ENCODE measurements at places on chromosomes 11 and 22.

- no peak for DNase-seq
These were observed 3.2 kb upstream of the MRPL23 start for GRCh38 chr11:1943977-1944376.

DNA sequence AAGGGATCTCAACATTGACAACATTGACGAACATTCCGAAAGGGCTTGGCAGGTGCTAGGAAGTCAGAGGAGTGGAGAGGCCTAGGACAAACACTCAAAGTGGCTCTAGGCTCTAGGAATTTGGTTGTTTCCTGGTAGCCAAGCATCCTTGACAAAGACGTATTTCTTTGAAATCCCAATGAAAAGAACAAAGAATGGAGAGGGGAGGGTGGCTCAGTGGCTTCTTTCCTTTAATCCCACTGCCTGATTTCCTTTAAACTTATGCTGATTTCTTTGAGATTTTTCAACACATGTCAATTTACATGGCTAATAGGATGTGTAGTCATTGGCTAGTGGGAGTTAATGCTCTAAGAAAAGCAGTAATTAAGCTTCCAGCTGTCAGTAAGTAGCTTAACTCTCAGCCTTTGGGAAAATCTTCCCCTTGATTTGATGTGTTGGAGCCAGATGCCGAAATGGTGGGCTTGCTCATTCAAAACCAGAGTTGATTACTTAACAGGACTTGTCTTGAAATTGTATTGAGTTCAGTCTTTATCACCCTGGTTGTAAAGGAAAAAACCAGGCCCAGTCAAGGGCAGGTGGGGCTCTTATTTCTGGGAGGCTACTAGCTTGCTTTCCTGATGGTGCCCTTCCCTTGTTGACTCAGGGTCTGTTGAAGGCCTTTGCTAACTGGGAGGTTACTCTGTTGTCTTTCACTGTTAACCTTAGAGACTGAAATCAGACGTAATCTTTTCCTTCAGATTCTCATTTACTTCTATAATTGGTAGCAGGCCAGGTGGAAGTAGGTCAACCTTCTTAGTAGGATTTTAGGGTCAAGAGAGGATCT is 44.6 kb upstream of the SORL1-AS1 start:
- no peak for DNase-seq

DNA sequence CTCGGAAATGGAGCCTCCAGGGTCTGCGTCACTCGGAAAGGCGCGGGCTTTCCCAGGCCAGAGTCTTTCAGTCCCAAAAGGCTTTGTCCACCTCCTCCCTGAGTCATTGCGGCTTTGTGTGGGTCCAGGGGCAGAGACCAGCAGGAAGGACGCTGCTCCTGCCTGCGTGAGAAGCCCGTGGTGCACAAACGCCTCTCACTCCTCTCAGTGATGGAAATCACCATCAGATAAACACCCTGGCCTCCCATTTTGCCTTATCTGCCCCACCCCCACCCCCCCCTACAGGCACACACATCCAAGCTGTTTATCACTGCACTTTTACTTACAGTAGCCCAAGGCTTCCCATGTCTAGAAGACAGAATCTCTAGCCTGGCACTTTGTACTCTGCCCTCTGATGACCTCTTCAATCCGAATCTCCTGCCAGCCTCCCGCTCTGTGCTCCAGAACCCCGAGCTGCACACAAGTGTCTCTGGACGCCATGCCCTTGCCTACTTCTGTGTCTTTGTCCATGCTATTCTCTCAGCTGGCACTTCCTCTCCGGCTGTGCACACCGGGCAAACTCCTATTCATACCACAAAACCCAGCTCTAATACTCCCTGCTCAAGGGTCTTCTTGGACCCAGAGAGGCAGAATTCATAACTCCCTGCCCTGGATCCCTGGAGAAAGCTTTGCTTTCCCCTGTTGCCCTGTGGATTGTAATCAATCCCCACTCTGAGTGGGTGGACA is 954.6 kb downstream of the TBC1D22A start:
- DNase-seq = no peak

DNA sequence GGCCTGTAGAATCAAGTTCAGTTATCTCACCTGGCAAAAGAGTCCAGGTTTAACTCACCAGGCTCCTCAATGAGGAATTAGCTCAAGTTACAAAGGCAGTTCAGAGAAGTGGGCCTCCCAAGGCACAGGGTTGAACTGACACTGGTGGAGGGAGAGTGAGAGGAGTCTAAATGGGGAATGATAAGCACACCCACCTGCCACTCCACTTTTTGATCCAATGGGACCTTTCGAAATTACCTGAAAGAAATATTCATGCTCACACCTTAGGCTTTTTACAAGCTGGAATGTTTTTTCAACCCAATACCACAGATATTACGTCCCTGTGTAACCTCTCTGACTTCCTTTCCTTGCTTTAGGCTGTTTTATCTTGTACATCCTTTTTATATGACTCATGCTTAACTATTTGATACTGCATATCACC is 642.7 kb upstream of the TENM4 start:
- no peak for DNase-seq

GRCh38 chr22:22691716-22692701 is 47.6 kb downstream of the GGTLC2 start:
- peak; percentile 87 for DNase-seq

DNA sequence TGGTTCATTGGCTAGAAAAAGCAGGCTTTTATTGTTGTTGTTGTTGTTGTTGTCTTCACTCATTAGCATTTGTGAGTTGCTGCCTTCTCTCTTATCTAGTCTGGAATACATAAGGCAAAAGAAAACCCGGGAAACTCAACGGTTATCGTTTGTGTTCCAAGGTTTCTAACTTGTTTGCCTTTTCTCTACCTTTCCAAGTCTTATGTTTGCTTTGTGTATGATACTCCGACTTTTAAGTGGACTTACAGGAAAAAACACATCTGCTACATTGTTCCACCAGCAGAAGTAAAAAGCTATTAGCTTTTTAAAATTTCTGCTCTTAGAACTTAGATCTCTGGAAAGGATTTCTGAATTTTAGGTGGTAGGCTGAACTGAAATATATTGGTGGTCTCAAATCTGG is 27.0 kb upstream of the HIKESHI start:
- DNase-seq = no peak

- no peak for DNase-seq
These were observed 987.6 kb downstream of the NTM start for GRCh38 chr11:132357811-132358572.

- peak; percentile 43 for DNase-seq
These were observed 82.1 kb downstream of the KCNQ1 start for GRCh38 chr11:2526808-2527381.

GRCh38 chr11:103947546-103947919 is 88.9 kb upstream of the DDI1 start:
- peak; percentile 18 for DNase-seq

- DNase-seq = peak; percentile 54
These were observed 5.8 kb upstream of the SLC5A1 start for GRCh38 chr22:32037236-32037635.

GRCh38 chr11:18347471-18348125 is 25.2 kb downstream of the GTF2H1 start:
- no peak for DNase-seq

GRCh38 chr11:108147150-108147549 is 25.8 kb downstream of the ACAT1 start:
- no peak for DNase-seq

- peak; percentile 25 for DNase-seq
These were observed 21.2 kb downstream of the PLAAT3 start for GRCh38 chr11:63592975-63593395.

- DNase-seq = no peak
These were observed 24.9 kb downstream of the FDX1 start for GRCh38 chr11:110454609-110455008.

DNA sequence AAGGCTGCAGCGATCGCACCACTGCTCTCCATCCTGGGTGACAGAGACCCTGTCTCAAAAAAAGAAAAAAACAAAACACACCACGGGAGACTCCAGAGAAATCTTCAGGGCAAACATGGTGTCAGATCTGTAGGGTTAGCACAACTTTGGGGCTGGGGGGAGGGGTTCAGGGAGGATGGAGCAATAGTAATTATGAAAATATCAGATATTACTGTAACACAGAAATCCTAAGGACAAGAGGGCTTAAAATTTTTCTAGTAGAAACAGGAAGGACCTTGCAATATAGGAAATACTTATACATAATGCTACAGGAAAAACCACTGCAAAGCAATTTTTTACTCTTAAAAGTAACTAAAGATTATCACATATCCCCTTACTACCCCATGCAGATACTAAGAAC is 13.8 kb downstream of the EIF4ENIF1 start:
- no peak for DNase-seq

GRCh38 chr11:82874646-82875523 is 25.3 kb downstream of the PRCP start:
- DNase-seq = no peak

GRCh38 chr11:118434123-118434552 is 2.2 kb upstream of the KMT2A start:
- no peak for DNase-seq

- DNase-seq = no peak
These were observed 455.4 kb downstream of the DLG2 start for GRCh38 chr11:85171648-85172257.

DNA sequence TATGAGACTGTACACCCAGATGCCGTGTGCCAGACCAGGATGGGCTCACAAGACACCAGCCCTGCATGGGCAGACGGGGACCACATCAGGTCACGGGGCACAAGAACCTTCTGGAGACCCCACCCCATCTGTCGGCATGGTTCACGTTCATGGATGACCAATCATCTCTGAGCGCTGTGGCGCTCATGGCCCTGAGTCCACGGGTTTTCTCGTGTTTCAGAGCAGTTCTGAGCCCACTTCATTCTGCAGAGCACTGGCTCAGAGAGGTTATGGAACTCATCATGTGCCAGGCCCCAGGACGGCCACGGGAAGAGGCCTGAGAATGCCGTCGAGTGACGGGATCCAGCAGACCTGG is 63.0 kb upstream of the PPARA start:
- DNase-seq = no peak

GRCh38 chr11:9052316-9052715 is 39.1 kb downstream of the SCUBE2 start:
- DNase-seq = no peak

DNA sequence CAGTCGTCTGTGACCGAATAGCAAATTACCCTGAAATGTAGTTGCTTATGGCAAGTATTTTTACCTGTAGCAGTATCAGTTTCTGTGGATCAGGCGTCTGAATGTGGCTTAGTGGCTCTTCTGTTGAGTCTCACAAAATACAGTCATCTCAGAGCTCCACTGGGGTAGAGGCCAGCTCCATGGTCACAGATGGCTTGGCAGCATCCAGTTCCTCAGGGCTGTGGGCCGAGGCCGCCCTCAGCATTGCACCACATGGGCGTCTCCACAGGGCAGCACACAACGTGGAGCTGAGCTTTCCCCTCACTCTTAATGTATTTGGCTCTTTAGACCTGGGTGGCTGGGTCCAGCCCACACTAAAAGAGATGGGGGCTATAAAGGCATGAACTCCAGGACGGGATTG is 57.8 kb downstream of the SBF1 start:
- DNase-seq = no peak

GRCh38 chr11:14751975-14752407 is 108.4 kb downstream of the PDE3B start:
- DNase-seq = no peak

DNA sequence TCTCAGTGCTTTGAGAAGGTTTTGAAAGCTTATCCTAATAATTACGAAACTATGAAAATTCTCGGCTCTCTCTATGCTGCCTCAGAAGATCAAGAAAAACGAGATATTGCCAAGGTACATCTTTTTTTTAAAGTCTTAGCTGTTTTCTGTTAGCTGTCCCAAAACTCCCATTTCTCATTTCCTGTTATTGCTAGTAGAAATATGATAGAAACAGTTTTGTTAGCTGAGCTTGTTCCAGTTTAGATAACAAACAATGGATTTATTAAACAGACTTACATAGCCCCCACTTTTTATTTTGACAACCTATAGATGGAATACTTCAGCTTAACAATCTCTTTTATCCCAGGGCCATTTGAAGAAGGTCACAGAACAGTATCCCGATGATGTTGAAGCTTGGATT is 12.7 kb downstream of the CTR9 start:
- no peak for DNase-seq

- DNase-seq = no peak
These were observed 27.9 kb upstream of the RIC3 start for GRCh38 chr11:8196749-8197148.

GRCh38 chr11:45169310-45170072 is 23.1 kb downstream of the PRDM11 start:
- DNase-seq = no peak

- no peak for DNase-seq
These were observed 19.8 kb downstream of the ARVCF start for GRCh38 chr22:19996694-19997384.

- DNase-seq = peak; percentile 17
These were observed 1.4 kb downstream of the SGSM1 start for GRCh38 chr22:24807284-24807950.

DNA sequence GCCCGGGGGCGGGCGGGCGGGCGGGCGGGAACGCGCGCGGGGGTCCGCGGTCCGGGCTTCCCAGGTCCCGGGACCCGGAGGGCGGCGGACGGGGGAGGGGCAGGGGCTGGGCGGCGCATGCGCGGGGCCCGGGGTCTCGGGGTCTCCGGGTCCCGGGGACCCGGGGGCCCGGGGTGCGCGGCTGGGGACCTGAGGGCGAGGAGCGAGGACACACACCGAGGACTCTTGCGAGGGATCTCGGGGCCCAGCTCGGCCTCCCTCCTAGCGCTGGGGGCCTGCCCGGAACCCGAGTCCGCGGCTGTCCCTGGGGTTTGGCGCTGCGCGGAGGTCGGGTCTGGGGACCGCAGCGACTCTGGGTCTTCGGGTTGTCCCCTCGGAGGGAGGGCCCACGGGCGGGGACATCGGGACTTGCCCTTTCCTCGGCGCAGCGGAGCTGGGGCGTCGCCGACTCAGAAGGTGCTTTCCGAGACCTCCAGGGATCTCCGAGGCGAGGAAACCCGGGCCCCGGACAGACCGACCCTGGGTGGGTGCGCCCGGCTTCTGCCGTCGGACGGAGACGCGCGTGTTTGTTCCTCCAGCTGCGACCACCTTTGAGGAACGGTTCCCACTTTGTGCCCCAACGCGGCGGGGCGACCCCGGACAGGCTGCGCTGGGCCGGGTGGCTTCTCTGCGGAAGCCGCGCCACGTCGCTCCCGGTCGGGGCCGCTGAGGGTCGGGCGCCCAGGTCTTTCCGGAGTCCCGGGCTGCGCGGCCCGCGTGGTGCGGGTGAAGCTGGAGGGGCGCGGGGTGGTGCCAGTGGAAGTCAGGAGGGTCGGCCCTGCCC is 540 bp downstream of the PPARA start:
- no peak for DNase-seq
